CD4-positive, alpha-beta T cell treated with Interleukin-2 at 100 ng/mL for 4 hours (primary cell): ENCODE measurements at places on chromosomes 2 and 18.

DNA sequence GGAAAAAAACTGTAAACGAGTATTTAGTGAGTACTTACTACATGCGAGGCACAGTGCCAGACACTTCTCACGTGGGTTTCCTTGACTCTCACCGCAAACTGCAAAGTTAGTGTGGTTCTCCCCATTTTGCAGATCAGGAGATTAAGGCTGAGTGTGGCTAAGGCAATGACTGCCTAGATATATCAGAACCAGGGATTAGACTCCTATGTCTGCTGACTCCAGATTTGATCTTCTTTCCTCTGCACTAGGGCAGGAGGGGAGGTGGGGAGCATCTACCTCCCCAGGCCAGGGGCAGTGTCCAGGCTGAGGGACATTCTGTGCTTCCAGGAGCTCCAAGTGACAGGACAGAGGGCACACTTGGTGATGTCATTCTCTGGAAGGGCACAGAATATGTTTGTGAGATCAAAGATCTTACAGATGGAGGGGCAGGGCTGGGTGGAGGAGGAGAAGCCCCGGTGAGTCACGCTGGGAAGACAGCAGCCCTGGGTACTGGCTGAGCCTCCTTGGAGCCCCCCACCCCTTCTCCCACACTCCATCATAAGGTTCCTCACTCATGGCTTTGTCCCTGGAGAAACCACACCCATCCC, 92.4 kb downstream of the RHOB start:
- DNase-seq: no peak

DNA sequence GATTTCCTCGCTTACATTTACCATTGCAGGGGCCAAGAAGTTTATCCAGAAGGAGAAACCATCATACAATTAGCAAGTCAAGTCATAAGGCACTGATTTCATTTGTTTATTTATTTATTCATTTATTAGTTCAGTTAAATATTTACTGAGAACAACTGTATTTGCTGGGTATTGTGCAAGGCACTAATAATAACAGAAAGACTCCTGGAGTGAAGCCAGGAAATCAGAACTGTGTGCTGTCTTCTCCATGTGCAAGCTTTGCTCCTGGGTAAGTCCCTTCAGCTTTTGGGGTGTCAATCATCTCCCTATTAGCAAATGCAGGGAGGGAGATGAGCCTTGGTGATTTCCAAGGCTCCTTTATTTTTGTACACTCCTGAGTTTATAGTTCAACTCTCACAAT, 341.6 kb upstream of the MEIS1 start:
- no peak for DNase-seq

DNA sequence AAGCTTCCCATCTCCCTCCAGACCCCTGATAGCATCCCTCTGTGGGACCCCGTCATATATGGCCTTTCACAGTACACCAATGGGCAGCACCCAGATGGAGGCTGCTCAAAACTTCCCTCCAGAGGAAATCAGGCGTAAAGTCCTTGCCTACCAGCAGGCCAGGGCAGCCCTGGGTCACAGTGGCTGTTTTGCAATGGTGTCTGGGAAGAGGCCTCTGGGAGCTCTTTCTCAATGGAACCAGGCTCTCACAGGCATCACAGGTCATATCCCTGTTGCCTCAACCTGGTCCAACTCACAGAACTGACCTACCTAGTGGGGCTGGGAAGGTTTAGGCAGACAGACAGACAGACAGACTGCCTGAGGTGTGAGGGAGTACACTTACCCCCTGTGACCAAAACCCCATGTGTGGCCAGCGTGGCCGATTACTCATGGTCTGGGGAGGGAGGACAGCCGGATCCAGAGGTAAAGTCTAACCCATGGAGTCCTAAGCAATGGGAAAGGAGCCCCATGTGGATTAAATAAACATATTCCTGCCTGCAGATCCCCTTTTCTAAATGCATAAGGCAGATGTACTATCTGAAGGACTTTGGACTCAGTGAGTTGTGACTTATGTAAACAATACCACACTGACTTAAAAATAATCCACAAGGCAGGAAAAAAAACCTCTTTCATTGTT, 58.2 kb downstream of the BCL2L11 start:
- no peak for DNase-seq

DNA sequence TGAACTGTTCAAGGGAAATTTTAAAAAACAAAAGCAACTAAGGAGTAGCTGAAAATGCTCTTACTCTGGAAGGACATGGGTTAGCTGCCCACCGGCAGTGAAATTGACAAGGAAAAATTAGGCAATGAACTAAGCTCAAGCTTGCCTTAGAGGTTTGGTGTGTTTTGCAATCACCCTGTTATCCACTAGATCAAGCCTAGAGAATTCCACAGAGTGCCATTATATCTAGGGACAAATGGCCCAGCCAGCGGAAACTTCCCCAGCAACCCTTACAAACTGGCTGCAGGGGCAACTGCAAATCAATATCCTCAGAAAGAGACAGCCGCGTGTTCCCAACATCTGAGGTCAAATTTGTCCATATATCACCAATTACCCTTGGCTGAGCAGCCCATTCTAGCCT, 258.2 kb downstream of the SP3 start:
- no peak for DNase-seq

GRCh38 chr2:161159456-161160225, 587 bp upstream of the TANK start:
- DNase-seq: no peak

- no peak for DNase-seq
Measured at GRCh38 chr2:56715683-56716082, 531.9 kb downstream of the CCDC85A start.

DNA sequence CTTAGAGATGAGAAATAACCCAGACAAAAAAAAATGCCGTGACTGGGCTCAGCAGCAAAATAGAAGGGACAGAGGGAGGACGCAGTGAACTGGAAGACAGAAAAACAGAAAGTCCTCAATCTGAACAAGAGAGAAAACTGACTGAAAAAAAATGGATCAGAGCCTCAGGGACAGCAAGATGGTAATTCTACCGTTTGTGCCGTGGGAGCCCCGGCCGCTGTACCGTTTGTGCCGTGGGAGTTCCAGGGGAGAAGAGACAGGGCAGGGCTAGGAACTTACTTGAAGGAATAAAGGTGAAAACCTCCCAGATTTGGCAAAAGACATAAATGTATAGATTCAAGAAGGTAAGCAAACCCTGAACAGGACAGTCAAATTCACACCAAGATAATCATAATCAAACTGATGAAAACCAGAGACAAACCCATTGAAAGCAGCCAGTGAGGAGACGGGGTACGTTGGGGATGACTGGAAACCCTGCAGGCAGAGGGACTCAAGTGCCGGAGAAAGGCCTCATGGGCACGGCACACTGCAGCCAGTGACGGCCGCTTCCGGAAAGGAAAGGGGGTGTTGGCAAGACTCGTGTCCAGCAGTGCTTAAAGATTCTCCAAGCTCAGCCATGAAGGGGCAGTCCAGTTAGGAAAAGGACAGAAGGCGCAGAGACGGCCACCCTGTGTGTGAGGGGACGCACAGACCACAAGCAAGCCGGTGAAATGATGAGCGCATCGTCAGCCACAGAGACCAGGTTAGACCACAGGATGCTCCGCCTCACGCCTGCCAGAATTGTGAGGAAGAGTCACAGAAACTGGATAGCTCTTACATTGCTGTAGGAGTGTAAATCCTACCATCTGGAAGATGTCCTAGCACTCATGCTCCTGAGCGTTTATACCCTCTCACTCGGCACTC, 40.0 kb upstream of the NFATC1 start:
- DNase-seq: no peak

- no peak for DNase-seq
Measured at GRCh38 chr2:234536178-234536965, 39.5 kb upstream of the ARL4C start.

DNA sequence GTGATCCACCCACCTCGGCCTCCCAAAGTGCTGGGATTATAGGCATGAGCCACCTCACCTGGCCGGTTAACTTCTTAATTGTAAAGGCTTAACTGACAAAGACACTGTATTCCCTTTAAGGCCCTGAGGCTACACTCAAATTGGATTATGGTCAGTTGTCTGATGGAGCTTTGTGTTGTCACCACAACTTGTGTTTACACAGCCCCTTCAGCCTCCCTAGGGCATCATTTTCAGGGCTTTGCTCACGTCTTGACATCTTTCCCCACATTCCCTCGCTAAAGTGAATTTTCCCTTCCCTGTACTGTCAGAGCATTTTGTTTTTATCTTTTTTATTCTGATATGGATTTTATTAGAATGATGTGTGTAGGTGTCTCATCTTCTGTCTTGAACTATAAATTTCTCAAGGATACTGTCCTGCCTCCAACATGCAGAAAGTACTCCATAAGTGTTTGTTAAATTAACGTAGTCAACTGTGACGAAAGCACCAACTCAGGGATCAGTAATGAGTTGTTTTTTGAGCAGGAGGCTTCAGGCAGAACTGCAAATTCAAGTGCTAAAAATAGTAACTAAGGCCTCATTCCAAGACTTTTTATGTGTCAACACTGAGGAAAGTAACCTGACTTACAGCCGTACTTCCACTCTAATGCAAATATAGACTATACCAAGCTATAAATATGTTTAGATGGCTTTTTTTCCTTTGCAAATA, 77.1 kb upstream of the NARS1 start:
- no peak for DNase-seq

DNA sequence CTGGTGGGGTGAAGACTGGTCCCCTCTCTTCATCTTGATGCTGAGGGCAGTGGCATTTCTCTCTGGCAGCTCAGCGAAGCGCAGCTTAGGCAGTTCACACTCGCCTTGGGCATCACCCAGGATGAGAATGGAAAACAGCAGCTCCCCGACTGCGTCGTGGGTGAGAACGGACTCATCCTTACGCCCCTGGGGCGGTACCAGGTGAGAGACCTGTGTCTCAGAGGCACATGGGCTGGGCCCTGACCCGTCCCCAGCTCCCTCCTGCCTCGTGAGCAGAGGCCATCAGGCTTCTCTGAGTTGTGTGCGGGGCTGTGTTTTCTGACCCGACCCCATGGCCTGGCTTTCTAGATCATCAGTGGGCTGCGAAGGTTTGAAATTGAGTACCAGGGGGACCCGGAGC, 8.2 kb upstream of the CCDC74A start:
- no peak for DNase-seq

DNA sequence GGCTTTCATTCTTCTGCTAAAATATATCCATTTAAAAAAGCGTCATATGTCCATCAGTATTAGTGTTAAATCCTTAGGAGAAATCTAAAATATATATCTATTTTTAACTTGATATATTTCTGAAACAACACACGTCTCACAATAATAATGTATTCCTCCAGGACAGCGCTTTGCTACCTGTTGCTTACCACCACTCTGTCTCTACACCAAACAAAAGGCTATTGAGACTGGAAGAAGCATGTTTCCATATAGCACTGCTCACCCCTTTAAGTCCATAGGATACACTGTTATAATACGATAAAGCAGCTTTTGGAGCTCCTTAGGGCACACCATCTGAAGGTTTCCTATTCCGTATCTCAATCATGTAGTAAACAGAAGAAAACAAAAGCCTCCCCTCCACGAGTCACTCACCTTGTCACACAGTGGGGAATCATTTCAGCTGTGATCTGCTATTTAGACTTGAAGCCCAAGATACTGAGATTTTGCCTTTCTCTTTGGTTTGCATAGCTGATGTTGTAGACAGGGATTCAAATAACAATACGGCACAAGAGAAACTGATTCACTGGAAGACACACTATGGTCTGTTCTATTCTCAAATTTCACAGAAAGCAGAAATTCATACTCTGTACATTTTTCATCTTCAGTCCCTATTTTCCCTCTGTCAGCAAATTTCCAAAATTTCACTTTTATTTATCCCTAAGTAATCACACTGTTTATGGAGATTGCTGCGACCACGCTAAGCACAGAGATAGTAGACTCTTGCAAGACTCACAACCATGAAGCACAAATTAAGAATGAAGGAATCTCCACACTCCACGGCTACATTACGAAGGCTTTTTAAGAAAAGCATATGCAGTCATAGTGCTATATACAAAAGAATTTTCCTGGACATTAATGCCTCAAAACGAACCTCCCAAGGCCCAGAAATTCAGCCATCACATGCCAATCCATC, 187.1 kb downstream of the TCF4 start:
- DNase-seq: no peak

GRCh38 chr18:12699747-12700146, 2.8 kb downstream of the CEP76 start:
- no peak for DNase-seq

GRCh38 chr2:238488347-238488826, 61.7 kb downstream of the ASB1 start:
- no peak for DNase-seq

- no peak for DNase-seq
Measured at GRCh38 chr2:105411720-105412407, 13.0 kb upstream of the FHL2 start.

- DNase-seq: no peak
Measured at GRCh38 chr18:48788373-48788772, 162.4 kb downstream of the SMAD7 start.

- DNase-seq: no peak
Measured at GRCh38 chr2:135985826-135986393, 484 bp upstream of the DARS1 start.

- no peak for DNase-seq
Measured at GRCh38 chr18:10412933-10413332, 41.5 kb upstream of the APCDD1 start.

DNA sequence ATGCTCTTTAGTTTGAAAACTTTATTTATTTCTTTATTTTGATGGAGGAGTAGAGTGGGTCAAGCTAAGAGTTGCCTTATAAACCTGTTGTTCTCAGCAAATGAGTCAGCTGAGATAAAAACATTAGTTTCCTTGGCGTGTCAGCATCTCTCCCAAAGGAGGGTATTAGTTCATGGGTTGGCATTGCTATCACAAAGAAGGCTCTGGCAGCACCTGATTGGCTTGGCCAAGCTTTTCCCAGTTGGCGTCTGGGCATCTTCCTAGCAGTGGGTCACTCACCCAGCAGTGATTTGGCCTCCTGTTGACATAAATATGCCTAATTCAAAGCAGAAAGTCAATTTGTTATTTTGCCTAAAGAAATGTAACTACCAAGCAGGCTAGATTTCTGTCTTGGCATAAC, 200.7 kb upstream of the TNP1 start:
- DNase-seq: no peak

DNA sequence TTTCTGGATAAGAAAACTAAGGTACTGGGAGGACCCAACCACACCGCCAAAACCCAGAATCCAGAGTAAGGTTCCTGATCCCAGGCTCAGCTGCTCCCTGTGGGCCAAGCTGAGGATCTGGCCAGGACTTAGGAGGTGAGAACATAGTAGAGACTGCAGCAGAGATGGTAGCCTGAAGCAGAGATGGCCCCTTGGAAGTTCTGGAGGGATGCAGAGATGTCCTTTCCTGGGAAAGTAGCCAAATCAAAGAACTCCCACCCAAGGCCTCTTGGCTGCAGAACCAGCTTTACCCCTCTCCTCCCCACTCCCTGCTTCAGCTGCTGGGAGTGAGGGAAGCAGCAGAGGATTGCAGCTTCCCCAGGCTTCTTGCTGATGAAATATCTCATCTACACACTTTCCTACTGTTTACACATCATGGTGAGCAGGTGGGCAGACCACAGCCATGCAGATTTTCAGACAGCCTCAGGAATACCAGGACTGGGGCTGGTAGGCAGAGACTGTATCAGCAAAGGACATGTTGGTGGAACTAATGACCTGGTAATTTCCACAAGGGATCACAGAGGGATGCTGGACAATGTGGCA, 32.7 kb downstream of the TMEM17 start:
- DNase-seq: no peak
